Right atrium auricular region (tissue), 2 donors: ENCODE measurements at places on chromosomes 7 and 10. TPM values are rescaled to one million over a fixed set of nuclear protein-coding genes. Genes with fewer than 3 reads are reported as not detected.
A peak's percentile ranks its signal among the peaks of the same experiment; 100 is the strongest.

The SPDYE11 gene
- total RNA-seq = not detected

The NME8 gene
- not detected for total RNA-seq

The TUBAL3 gene
- total RNA-seq = 1.7 TPM

The ADIRF gene
- total RNA-seq = 67.8 TPM

The CDHR3 gene
- total RNA-seq = 0.79 TPM

The JMJD1C gene
- total RNA-seq = 57.6 TPM

The ELAPOR2 gene
- total RNA-seq = 4.0 TPM

The MOGAT3 gene
- total RNA-seq = not detected

GRCh38 chr10:804787-805619 is 115.5 kb upstream of the DIP2C start:
- DNase-seq = no peak

- DNase-seq = no peak
These were observed 2.1 kb downstream of the SLC25A40 start for GRCh38 chr7:87874066-87874465.

DNA sequence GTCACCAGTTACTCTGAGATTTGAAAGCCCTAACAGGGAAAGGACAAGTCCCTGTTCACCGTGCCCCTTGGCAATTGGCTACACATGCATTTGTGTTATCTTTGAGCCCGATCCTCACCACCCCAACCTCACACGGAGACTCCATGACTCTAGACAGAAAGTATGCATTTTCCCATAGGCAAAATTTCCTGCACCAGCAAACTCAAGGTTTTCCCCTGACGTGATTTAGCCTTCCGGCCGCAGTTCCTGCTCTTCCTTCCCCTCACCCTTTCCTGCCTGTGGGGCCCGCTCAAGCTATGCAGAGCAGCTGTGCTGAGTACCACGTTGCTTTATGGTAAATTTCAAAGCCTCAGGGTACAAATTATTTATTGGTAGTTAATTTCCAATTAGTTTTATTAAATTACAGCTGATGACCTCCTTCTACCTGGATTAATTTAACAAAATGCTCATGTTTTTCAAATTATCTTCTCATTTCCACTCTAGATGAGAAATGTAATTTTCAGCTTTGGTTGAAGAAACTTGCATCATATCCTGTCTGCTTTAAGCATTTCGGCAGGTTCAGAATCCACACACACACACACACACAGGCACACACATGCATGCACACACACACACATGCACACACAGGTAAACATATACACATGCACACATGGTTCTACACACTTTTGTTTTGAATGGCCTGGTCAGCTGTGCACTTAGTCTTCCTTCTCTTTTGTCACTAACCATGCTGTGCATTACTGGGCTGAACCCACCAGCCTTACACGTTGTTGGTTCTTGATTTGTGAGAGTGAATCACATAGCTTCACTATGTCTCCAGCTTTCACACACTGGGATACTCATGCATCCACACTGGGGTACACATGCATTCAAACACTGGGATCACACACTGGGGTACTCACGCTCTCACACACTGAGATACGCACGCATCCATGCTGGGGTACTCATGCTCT is 283.1 kb upstream of the PITRM1 start:
- no peak for DNase-seq

- DNase-seq = peak; percentile 61
These were observed 546.0 kb upstream of the FZD8 start for GRCh38 chr10:36188080-36188453.

- no peak for DNase-seq
These were observed 6.0 kb downstream of the LEP start for GRCh38 chr7:128247108-128247507.

GRCh38 chr7:101216001-101216859 is 1.2 kb downstream of the PLOD3 start:
- DNase-seq = no peak

GRCh38 chr7:98394377-98394836 is 6.5 kb downstream of the BAIAP2L1 start:
- DNase-seq = no peak

DNA sequence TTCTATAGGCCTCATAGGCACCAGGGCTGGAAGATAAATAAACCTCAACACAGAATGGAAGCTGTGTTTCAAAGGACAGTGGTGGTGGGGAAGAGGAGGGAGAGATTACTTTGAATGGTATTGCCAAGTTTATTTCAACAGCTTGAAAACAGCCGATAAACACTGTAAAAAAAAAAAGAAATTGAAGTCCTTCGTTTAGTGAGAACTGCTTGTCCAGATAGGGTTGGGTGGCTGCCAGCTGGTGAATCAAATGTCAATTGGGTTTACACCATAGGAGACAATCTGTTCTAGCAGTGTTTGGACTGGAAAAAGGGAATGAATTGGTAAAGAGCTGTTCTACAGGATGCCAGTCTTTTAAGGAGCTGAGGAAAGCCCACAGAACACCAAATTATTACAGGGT is 254.8 kb downstream of the PHF14 start:
- peak; percentile 88 for DNase-seq

DNA sequence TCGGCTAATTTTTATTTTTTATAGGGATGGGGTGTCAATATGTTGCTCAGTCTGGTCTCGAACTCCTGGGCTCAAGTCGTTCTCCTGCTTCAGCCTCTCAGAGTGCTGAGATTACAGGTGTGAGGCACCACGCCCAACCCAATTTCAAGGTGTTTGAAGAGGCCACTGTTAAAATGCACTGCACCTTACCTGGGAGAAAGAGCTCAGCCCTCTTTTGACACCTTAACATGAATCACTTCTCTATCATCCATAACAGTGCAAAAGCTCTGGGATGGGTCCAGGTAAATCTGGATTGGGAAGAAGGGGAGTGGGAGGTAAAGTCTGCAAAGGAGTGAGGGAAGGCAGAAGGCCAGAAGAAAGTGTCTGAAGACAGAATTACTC is 557 bp upstream of the ZNF282 start:
- DNase-seq = no peak

- DNase-seq = no peak
These were observed 77.2 kb downstream of the ZNF680 start for GRCh38 chr7:64485623-64486022.

GRCh38 chr10:14623931-14624330 is 150.8 kb downstream of the FAM107B start:
- DNase-seq = no peak

DNA sequence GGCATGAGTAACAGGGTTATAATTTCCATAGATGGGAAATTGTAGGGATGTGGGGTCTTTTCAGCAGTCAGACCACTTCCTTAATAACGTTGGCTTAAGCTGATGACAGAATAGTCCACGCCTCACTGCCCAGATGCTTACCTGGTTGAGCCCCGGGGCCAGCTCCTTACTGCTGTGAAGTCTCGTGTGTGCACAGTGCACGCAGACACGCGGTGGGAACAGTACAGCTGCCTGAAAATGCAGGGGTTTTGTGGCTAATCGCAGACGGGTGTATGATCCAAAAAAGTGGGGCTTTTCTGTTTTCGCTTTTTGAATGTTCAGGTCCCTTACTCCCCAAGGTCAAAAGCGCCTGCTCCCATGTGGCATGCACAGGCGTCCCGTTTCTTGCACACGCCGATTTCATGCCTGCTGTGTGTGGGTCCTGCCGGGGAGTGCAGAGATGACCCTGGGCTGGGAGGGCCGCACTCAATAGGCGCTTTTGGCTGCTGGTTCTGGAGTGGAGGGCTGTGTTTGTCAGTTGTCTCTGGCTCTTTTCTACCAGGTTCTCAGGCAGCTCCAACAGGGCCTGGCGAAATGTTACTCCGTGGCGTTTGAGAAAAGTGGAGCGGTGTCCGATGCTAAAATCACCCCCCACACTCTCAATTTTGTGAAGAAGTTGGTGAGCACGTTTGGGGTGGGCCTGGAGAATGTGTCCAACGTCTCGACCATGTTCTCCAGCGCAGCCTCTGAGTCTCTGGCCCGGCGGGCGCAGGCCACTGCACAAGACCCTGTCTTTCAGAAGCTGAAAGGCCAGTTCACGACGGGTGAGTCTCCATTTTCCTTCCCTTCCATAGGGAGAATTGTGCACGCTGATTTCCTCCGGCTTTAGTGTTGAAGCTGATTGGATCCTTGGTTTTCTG is 116.0 kb downstream of the TRRAP start:
- DNase-seq = no peak

GRCh38 chr7:157560258-157560654 is 223.5 kb downstream of the DNAJB6 start:
- no peak for DNase-seq
